ENCODE measurements at places on chromosomes 3 and 15.

- DNase-seq: no peak
Measured at GRCh38 chr3:52323526-52324295, 7.6 kb downstream of the DNAH1 start.

DNA sequence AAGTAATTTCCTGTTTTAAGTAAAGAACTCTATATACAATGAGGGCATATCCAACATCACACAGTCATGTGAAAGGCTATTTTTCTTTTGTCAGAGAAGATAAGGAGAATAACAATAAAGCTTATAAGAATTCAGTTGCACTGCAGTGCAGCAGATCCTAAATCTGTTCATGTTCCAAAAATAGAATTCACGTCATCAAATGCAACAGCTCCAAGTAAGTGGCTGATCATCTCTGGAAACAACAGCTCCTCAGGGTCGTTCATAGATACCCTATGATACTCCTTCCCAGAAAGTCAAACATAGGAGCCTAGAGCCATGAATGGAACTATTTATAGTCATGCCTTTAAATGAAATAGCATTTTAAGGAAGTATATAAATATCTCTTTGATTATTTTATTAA lies 100.2 kb downstream of the FMN1 start:
- DNase-seq: no peak

DNA sequence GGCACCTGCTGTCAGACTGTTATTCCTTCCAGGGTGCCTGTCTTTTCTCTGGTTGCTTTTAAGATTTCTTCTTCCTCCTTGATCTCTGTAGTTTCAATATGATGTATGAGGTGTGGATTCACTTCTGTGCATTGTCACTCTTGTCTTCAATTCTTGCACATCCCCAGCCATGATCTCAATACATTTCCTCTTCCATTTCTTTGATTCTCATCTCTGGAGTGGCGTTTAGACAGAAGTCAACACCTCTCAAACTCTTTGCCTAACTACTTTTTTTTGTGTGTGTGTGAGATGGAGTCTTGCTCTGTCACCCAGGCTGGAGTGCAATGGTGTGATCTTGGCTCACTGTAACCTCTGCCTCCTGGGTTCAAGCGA lies 224.4 kb upstream of the LYSMD4 start:
- DNase-seq: no peak

GRCh38 chr3:63405882-63406281 lies 127.8 kb downstream of the SYNPR start:
- DNase-seq: no peak

DNA sequence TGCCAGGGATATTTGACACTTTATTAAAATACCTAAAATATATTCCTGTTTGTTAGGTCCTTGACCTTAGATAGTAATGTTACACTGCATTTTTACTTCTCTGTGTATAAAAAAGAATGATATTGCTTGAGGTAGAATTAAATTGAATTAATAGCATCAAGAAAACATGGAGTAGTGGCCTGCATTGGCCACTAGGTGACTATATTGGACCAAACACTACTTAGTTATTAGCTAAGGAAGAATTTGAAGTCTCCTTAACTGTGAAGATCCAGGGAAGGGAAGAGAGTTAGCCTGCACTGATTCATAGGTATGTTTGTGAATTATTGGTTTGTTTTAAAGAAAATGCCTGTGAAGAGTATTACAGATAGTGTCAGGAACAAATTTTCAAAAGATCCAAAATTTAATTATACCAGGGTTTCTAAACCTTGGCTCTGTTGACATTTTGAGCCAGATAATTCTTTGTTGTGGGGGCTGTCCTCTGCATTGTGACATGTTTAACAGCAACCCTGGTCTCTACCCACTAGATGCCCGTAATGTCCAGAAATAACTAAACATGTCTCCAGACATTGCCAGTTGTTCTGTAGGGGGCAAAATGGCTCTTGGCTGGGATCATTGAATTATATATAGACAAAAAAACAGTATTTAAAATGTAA lies 103.6 kb upstream of the THSD4 start:
- DNase-seq: peak; percentile 22

- DNase-seq: no peak
Measured at GRCh38 chr3:105616374-105617121, 249.8 kb downstream of the ALCAM start.

- no peak for DNase-seq
Measured at GRCh38 chr3:138513090-138513843, 78.9 kb downstream of the ESYT3 start.
